Vein endothelial cell (primary cell): ENCODE measurements at places on chromosomes 1 and 21. TPM values are rescaled to one million over a fixed set of nuclear protein-coding genes. Genes with fewer than 3 reads are reported as not detected.

Gene CFHR5
- not detected in 2 replicates for total RNA-seq

Gene KLHDC8A
- total RNA-seq, result not detected in 2 replicates

Gene GOLT1A
- total RNA-seq, result not detected in 2 replicates

Gene SLC35F3
- total RNA-seq, result not detected in 2 replicates
